ENCODE measurements at places on chromosomes 5 and 9.

DNA sequence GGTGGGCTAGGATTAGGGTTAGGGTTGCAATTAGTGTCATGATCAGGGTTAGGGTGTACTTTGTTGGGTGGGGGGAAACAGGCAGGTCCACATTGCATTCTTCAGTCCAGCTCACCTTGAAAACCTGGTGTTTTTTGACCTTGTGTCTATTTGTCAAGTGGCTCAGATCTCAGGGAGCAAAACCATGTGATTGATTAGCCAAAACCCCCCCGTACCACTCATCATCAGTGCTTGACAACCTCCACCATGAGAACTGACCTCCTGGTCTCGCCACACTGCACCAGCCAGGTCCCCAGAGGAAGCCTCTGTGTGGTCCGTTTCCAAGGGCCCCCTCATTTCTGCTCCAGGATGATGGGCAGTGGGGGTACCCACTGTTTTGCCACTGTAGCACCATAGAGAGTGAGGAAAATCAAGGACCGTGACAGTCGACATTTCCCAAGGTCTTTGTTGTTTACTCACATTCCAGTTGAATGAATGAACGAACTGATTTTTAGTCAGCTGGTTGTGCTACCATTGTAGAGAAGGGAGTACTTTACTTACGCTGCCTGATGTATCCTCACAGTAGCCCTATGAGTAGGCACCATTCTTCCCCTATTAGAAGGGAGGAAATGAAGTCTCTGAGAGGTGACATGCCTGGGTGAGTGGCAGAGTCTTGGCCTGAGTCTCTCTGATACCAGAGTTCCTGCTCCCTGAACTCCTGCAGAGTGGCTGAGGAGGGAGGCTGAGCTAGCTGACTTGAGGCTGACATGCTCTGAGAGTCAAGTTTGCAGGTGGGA, 84.8 kb downstream of the RAD23B start:
- no peak for DNase-seq

GRCh38 chr5:31664566-31664965, 25.6 kb downstream of the PDZD2 start:
- DNase-seq = peak; percentile 4

GRCh38 chr5:28344836-28345433, 1306.5 kb upstream of the CDH9 start:
- DNase-seq = peak; percentile 33

- DNase-seq = no peak
Observed at GRCh38 chr5:165015126-165015525, 1509.7 kb downstream of the MAT2B start.

DNA sequence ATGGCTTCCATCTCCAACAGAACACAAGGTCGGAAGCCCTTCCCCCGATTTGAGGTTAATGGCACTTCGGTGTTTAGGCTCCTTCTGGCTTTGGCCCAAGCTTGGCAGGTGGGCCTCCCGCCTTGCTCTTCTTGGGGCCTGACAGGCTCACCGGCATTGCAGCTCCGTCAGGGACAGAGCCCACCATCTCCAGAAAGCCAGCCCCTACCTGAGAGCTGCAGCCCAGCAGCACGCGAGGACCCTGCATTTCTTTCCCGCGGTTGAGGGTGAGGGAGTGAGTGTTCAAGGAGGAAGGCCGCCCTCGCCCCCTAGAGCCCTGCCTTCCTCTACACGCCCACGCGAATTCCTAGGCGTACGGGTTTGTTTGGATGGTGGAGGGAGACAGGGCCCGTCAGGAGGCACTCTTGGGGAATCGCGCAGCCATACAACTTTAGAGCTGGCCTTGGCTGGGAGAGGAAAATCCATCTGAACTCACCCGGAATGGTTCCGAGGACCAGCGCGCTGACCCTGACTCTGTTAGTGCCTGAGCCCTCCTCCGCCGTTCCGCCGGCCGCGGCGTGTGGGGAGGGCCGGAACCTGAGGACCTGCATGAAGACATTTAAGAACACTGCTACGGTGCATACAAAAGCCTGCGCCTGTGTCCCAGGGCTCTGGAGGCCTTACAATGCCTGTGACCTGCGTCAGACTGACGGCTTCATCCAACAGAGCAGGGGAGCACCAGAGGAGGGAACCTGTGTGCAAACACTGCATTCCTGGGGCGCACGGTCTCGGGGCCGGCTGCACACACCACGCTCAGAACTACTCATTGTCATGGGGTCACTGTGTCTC, 73.8 kb downstream of the MRPL36 start:
- DNase-seq = no peak

- DNase-seq = no peak
Observed at GRCh38 chr5:147340941-147341340, 106.1 kb downstream of the STK32A start.

GRCh38 chr5:176553260-176554085, 4.3 kb downstream of the CDHR2 start:
- DNase-seq = no peak

GRCh38 chr5:135497971-135498636, 37.7 kb downstream of the NEUROG1 start:
- no peak for DNase-seq

DNA sequence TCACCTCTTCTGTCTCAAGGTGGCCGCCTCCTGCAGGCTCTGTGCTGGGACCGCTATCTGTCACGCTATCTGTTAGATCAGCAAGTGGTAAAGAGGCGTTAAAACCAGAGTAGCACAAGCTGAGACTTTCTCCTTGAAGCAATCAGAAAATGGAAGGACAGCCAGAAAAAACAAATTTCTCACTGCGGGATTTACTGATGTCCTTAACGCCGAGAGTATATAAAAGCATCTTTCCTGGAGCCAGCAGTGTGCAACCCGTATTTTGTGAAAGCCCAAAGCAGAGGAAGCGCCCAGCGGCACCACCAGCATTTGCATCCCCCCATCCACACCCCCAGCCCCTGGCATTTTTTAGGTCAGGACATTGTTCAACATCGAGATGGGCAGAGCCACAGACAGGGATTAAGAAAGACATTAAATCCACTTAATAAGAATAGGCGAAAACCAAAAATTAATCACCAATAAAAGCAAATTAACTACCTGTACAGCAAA, 48.6 kb downstream of the DUSP1 start:
- no peak for DNase-seq

DNA sequence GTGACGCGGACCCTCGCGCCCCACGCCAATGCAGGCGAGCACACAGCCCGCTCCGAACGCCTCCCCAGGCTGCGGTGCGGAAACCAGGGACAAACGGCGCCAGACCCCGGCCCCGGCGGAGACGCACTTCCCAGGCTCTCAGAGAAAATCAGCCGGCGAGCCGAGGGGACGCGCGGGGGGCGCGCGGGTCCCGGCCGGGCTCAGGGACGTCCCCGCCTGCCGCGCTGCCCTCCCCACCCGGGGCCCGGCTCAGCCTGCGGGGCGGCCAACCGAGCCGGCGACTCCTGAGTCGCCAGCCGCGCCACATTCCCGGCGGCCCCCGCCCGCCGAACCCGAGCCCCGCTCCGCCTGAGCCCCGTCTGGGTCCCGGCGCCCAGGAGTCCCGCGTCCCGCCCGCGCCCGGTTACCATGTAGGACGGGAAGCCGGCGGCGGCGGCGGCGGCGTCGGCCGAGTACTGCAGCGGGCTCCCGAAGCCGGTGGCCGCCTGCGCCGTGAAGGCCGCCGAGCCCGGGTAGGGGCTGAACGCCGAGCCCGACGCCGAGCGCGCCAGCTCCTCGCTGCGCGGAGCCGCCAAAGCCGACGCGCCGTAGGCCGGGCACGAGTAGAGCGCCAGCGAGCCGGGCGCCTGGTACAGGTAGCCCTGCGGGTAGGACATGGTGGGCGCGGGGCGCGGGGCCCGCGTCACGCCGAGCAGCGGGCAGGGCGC, 566 bp downstream of the IRX2 start:
- DNase-seq = peak; percentile 45

- DNase-seq = no peak
Observed at GRCh38 chr9:78320875-78321496, 24.1 kb downstream of the PSAT1 start.

- DNase-seq = peak; percentile 7
Observed at GRCh38 chr5:171776770-171777759, 8.6 kb upstream of the SMIM23 start.

DNA sequence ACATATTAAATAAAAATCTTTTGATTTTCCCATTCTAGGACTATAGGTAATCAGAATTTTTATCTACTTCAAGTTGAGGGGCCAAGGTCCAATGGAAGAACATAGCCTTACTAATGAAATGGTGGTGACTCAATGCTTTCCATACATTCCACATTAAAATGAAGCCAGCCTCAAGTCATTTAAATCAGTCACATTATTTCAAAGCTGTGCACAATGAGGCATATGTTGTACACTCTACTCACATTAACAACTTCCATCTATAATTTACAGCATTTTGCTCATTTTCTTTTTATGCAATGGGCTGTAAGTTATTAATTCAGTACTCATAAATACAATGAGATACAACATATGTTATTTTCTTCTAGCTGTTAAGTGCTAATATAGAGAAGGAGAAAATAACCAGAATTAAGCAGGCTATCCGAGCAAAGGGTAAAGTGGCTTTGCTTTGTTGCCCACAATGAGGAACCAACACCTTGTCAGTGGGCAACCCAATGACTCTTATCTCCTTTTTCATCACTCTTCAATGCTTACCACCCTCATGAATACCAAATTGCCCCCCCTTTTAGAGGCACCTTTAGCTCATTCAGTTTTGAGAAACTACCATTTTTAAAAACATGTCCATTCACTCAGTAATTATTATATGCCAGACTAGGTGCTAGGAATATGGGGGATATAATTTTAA, 52.4 kb downstream of the TTLL11 start:
- peak; percentile 8 for DNase-seq

- DNase-seq = no peak
Observed at GRCh38 chr5:64285188-64286130, 119.8 kb downstream of the RNF180 start.

DNA sequence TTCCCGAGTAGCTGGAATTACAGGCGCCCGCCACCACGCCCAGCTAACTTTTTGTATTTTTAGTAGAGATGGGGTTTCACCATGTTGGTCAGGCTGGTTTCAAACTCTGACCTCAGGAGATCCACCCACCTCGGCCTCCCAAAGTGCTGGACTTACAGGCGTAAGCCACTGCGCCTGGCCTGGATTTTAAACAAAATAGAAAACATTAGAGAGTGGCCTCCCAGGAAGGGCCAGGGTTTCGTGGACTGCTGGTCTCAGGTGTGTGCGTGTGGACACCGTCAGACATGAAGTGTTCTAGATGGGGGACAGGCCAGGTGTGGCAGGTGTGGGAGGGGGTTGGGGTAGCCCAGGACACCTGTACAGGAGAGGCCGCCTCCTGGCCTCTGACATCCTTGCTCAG, 7.0 kb upstream of the GBGT1 start:
- no peak for DNase-seq

- no peak for DNase-seq
Observed at GRCh38 chr5:58961631-58962280, 378.9 kb downstream of the RAB3C start.

DNA sequence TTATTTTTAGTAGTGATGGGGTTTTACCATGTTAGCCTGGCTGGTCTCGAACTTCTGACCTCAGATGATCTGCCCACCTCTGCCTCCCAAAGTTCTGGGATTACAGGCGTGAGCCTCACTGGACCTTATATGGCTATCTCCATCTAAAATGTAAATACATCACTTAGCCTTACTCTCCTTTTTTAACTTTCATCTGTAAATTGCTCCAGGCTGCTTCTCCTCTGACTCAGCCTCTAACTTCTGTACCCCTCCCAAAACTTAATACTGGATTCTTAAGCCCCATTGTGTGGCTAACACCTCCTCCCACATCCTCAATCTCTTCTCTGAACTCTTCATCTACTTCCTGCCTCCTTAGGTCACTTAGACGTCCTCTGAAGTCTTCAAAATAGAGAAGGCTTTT, 4.0 kb downstream of the SNX30 start:
- DNase-seq = peak; percentile 63

DNA sequence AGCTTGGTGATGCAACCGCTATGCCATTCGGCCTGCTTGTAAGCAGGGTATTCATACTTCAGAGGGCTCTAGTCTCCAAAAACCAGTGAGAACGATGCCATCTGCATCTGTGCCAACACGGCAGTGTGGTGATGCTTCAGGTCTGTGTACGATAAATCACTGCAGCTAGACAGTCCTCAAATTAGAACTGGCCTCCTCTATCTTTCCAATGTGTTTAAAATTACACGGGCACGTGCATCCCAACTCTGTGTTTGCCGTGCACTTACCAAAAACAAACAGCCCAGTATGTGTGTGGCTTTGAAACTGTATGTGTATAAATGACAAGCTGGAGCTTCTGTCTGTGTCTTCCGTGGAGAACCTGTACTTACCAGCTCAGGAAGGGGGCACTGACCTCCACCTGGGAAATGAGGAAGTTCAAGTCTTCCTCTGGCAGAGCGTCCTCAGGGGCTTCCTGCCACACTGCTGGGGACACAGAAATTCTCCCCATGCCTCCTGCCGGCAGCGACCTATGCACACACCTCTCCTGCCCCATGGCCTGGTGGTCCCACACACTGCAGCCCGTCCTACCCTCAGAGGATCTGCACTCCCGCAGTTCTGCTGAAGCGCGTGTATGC, 12.3 kb downstream of the MED10 start:
- DNase-seq = no peak

- DNase-seq = no peak
Observed at GRCh38 chr9:109383356-109383755, 62.5 kb upstream of the EPB41L4B start.

GRCh38 chr5:176597417-176598389, 12.3 kb downstream of the GPRIN1 start:
- DNase-seq = no peak

GRCh38 chr9:114367772-114368569, 19.8 kb downstream of the AKNA start:
- no peak for DNase-seq

DNA sequence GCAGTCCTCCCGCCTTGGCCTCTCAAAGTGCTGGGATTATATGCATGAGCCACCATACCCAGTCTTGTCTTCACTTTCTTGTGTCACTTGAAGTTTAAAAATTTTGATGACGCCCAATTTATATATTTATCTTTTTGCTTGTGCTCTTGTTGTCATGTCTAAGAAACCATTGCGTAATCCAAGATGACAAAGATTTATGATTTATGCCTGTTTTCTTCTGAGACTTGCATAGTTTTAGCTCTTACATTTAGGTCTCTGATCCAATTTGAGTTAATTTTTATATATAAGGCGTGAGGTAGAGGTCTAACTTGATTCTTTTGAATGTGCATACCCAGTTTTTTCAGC, 18.6 kb downstream of the ANKHD1 start:
- no peak for DNase-seq

DNA sequence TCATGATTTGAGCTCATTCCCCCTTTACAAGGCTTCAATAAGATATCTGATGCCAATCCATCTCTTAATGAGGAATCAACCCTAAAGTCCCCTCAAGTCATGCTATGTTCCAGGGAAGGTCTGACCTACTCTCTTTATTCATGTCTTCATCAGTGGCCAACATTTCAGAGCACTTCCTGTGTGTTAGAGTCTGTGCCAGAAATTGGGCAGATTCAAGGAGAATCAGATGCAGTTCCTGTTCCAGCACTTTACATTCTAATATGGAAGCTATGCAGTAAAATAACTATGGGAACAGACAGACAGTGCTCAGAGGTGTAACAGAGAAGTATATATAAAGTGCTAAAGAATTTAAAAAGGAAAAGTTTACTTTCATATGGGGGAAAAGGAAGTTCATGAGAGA, 193.4 kb upstream of the NR4A3 start:
- no peak for DNase-seq
